ENCODE measurements at places on chromosomes 2 and 18.

- no peak for DNase-seq
Measured at GRCh38 chr2:48844417-48845155, 89.1 kb upstream of the LHCGR start.

DNA sequence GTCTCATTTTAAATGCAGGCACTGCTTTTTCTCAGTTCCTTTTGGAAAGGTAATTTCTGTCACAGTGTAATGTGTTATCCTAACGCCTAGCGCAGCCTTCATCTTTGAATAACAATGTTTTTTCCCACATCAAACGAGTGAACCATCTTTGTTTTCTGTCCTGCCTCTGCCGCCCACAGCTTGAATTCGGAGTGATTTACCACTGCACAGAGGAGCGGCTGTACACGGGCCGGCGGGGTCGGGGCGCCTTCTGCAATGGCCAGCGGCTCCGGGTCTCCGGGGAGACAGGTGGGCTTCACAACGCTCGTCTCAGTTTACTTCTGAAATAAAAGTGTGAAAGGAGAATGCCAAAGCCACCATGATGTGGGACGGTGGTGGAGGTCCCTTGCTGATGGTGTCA, 32.8 kb downstream of the IMPA2 start:
- DNase-seq: no peak

GRCh38 chr18:48621815-48622555, 83.2 kb downstream of the CTIF start:
- DNase-seq: no peak

GRCh38 chr18:77635858-77636257, 386.2 kb downstream of the GALR1 start:
- DNase-seq: no peak
